ENCODE measurements at places on chromosomes 6 and 20. TPM values are rescaled to one million over a fixed set of nuclear protein-coding genes. Genes with fewer than 3 reads are reported as not detected.
A peak's percentile ranks its signal among the peaks of the same experiment; 100 is the strongest.

DNA sequence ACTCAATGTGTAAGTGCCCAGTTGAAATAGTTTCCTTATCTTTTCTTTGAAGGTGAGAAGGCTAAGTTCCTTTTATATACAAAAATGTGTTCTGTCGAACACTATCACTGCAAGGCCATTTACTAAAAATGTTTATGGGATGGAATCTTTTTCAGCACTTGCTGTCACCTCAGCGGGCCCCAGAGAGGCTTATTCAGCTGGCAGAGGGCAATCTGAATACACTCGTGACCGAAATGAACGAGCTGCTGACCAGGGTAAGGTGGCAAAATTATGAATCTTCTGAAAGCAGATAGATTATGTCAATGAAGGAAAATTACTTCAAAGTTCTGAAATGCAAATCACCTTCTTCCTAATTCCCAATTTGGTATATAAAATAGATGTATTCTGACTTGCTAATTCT, 340.2 kb downstream of the ARHGAP18 start:
- H3K4me1 ChIP-seq: no peaks in the 10 kb centered on the region
- no peak overlapping the region for H3K27ac ChIP-seq
- H3K4me3 ChIP-seq: no peak overlapping the region
- H3K36me3 ChIP-seq: no peaks in the 10 kb centered on the region
- no peak for DNase-seq
- no peaks in the 10 kb centered on the region for H3K27me3 ChIP-seq

DNA sequence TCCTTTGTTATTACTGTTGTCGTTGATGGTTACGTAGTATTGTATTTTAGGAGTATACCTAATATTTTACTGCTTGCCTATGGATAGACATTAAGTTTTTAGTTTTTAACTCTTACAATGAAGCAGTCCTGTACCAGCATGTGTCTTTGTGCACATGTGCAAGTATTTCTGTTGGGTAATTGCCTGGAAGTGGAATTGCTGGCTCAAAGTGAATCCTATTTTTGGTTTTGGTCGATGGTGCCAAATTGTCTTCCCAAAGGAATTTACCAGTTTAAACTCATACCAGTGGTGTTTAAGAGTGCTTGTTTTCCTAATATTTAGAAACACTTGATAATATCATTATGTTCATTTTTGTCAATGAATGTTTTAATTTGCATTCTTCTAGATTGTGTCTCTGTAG, 75.5 kb downstream of the ANKS1A start:
- no peaks in the 10 kb centered on the region for H3K36me3 ChIP-seq
- no peak overlapping the region for H3K4me3 ChIP-seq
- H3K27ac ChIP-seq: no peak overlapping the region
- peak; percentile 20 for DNase-seq

Gene SFT2D1
- total RNA-seq: 34.2 TPM

Gene ZNF334
- 7.9 TPM for total RNA-seq

DNA sequence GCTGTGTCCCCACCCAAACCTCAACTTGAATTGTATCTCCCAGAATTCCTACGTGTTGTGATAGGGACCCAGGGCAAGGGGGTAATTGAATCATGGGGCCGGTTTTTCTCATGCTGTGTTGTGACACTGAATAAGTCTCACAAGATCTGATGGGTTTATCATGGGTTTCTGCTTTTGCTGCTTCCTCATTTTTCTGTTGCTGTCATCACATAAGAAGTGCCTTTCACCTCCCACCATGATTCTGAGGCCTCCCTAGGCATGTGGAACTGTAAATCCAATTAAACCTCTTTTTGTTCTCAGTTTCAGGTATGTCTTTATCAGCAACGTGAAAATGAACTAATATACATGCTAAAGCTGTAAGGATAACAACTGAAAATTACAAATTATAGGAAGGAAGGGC, 88.3 kb downstream of the CDYL start:
- no peak for DNase-seq
- H3K36me3 ChIP-seq: no peaks in the 10 kb centered on the region
- H3K27me3 ChIP-seq: no peaks in the 10 kb centered on the region
- no peak overlapping the region for H3K27ac ChIP-seq
- H3K4me1 ChIP-seq: no peaks in the 10 kb centered on the region

Gene PLG
- not detected for total RNA-seq

GRCh38 chr6:19692506-19693298, 144.5 kb upstream of the ID4 start:
- no peak for DNase-seq
- no peaks in the 10 kb centered on the region for H3K36me3 ChIP-seq
- no peak overlapping the region for H3K27ac ChIP-seq
- peaks cover 19% of the 10 kb centered on the region for H3K27me3 ChIP-seq
- H3K4me3 ChIP-seq: no peak overlapping the region

Gene NHSL1
- total RNA-seq: 10.6 TPM

- H3K4me1 ChIP-seq: peaks cover 16% of the 10 kb centered on the region
- H3K27me3 ChIP-seq: no peaks in the 10 kb centered on the region
- no peak overlapping the region for H3K4me3 ChIP-seq
- H3K36me3 ChIP-seq: no peaks in the 10 kb centered on the region
- H3K27ac ChIP-seq: peak overlapping the region; percentile 81
- peak; percentile 89 for DNase-seq
These were observed 25.9 kb upstream of the EPB41L1 start for GRCh38 chr20:36128463-36129159.

- DNase-seq: no peak
- H3K4me3 ChIP-seq: no peak overlapping the region
- H3K27ac ChIP-seq: no peak overlapping the region
- no peaks in the 10 kb centered on the region for H3K27me3 ChIP-seq
- H3K36me3 ChIP-seq: no peaks in the 10 kb centered on the region
These were observed 26.9 kb downstream of the CLVS2 start for GRCh38 chr6:123022975-123023374.

DNA sequence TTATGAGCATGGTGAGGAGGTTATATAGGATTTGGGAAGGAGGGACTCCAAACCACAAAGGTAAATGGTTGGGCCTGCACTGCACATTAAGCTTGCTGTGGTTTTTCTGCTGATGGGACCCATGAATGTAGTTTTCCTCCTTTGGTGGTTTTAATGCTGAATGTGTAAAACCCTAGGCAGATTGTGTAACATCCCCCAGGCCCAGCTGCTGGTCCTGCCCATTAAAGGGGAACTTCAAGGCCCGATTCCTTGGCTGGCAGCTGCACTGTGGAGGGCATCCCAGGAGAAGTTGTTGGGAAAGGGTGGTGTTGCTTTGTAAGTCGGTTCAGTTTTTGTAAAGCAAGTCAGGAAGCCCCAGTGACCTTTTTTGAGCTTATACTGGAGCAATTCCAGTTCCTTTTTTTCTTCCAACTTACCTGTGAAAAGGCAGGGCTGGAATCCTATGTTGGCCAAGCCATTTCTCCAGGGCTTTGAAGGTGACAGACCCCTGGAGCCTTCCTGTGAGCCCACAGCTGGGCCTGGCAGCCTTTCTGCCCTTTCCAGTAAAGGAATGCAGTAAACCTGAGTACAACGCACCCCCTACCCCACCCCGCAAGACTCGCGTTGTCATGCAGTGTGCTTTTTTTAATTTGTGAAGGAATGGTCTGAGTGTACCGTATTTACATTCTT, 43.1 kb upstream of the NAA20 start:
- H3K4me1 ChIP-seq: peaks cover 9% of the 10 kb centered on the region
- no peaks in the 10 kb centered on the region for H3K36me3 ChIP-seq
- H3K27ac ChIP-seq: peak overlapping the region; percentile 86

Gene PHF20
- 40.1 TPM for total RNA-seq

GRCh38 chr6:79313254-79313653, 78.8 kb upstream of the HMGN3 start:
- H3K27me3 ChIP-seq: no peaks in the 10 kb centered on the region
- H3K36me3 ChIP-seq: no peaks in the 10 kb centered on the region
- no peak overlapping the region for H3K4me3 ChIP-seq
- H3K4me1 ChIP-seq: no peaks in the 10 kb centered on the region

Gene CALHM5
- total RNA-seq: 4.4 TPM

DNA sequence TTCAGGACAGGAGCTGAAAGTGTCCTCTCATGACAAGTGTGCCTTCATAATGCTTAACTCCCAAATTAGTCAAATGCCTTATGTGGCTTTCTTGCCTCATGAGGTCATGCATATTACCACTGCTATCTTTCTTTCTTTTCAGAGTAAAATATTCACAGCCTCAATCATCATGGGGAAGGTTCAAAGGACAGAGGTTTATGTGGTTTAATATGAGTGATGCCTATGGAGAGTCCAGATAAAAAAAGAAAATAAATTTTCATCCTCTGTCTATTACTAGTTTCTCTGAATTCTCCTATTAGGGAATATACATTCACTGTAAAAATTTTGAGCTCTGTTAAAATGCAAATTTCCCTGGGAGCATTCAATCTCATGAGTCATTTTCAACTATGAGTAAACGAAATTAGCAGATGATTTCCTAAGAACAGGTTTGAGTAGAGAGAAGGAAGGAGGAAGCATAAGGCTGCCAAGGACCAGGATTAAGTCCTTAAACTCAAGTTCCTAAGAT, 396.9 kb upstream of the ADGRB3 start:
- H3K4me1 ChIP-seq: no peaks in the 10 kb centered on the region
- DNase-seq: peak; percentile 81
- no peaks in the 10 kb centered on the region for H3K27me3 ChIP-seq
- H3K36me3 ChIP-seq: no peaks in the 10 kb centered on the region

Gene MRS2
- total RNA-seq: 12.6 TPM
